ENCODE measurements at places on chromosomes 7 and 10.
A peak's percentile ranks its signal among the peaks of the same experiment; 100 is the strongest.

DNA sequence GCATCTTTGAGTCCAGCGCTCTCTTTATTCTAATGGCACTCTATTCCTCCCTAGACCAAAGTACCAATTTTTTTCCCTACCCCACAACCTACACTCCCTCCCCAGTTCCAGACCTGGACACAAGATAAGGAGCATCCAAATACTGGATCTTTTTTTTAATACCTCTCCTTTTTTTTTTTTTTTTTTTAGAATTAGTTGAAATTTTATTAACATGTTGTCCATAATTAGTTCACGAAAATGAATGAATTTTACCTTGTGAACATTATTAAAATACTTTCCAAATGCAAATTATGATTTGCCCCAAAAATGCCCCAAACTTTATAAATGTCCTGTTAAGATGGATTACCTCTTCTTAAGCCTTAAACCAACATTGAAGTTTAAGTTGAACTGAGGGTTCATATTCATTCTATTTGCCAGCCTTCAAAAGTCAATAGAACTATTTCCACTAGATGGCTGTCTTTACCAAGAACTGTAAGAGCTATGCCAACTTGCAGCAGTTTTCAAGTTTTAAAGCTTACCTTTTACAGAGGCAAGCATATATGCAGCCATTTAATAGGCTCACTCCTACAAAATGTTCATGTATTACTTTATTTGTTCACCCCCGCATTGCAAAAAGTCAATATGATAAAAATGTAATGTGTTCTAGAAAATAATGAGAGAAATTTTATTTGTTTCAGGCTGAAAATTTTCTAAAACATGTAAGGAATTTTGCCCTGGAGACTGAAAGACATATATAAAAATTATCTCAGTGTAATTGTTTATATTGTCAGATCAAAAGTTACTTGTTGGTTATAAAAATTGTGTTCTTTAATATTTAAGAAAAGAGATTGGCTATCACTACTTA lies 39.7 kb upstream of the TNKS2 start:
- no peak for DNase-seq

- DNase-seq, result no peak
These were observed 33.8 kb upstream of the AMPH start for GRCh38 chr7:38664972-38665371.

- DNase-seq, result no peak
These were observed 225.0 kb upstream of the SEMA3C start for GRCh38 chr7:81143856-81144255.

GRCh38 chr7:25029075-25029474 lies 49.1 kb upstream of the OSBPL3 start:
- no peak for DNase-seq

- no peak for DNase-seq
These were observed 14.0 kb downstream of the KNDC1 start for GRCh38 chr10:133173860-133174640.

DNA sequence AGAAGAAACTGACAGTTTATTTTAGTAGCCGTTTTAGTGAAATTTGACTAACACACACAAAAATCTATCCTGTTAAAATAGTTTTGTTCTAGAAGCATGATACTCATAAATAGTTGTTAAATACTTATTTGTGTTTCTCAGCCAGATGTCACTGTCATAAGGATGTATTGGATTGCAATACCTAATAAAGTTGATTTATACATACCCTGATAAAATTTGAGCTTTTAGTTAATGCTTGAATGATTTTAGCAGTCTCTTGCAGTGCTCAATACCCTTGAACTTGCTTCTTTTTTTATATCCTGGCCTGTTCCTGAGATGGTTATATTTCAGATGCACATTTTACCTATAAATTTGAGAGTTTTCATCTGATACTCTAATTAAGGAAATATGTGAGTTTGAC lies 10.1 kb downstream of the ING3 start:
- DNase-seq, result no peak

GRCh38 chr7:12706900-12707536 lies 19.6 kb downstream of the ARL4A start:
- DNase-seq, result no peak

- DNase-seq, result no peak
These were observed 58.9 kb upstream of the PPP1R9A start for GRCh38 chr7:94848531-94848930.

- DNase-seq, result no peak
These were observed 246.0 kb upstream of the NFE2L3 start for GRCh38 chr7:25906003-25906402.

GRCh38 chr10:70380350-70381135 lies 1.9 kb downstream of the LRRC20 start:
- DNase-seq, result no peak

DNA sequence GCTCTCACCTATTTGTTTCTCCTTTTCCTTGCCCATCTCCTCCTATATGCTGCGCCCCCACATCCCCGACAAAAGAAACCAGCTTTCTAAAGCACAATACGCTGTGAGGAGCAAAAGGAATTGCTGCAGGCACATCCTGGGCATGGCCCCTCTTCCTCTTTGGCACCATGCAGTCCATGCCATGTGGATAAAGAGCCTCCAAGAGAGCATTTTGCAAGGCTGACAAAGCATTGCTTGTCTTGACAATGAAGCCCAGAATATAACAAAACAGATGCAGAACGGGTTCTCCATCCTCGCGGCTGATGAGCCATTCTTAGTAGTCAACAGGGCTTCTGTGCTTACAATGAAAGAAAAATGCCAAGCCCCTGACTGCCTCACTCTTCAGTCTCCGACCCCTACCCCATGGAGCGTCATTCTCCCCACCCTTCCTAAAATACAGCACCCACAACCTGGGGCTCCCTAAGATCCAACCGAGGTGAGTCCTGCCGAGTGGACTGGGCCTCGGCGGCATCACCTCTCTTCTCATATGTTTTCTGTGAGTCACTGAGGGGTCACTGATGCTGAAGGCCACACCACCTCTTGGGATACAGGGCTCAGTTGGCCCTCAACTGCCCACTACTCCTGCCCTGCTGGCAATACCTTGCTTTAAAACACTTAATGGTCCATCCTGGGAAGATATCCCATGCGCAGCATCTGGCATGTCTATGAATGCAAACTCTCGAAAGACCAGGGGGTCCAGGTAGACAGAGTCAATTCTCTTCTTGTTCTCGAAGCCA lies 47.5 kb downstream of the GSDME start:
- no peak for DNase-seq

DNA sequence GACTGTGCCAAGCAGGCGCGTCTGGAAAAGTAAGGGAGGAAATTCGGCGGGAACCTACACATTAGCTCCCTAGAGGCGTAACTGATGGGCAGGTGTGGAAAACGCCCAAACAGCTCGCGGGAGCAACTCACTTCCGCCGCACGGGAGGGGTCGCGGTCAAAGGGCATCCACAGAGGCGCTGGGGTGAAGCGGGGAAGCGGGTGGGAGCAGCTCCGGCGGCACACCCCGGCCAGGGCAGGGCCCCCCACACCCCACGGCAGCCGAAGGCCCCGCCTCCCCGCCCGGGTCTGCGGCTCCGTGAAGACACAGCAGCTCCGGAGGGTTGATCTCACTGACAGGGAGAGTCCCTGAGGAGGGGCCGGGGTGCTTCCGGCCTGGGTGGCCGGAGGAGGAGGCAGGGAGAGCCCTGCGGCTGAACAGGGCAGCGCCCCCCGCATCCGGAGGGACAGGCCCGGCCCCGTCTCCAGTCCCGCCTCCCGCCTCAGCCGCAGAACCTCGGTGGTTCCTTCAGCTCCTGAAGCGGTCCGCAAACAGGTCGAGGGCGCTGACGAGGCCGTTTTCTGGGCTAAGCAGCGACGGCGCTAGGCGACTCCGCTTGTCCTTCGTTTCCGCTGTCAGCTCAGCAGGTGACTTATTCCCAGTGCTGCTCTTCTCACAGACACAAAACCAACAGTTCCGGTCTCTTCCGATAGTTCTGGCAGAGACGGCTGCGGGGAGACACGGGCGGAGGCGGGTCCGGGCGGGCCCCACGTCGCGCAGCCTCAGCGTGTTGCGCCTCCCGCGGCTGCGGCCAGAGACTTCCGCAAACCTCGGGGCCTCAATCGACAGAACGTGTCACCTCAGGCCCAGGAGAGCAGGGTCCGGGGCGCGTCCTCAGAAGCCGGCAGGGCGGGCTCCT lies 276.1 kb downstream of the DNAJB6 start:
- DNase-seq, result peak; percentile 35

DNA sequence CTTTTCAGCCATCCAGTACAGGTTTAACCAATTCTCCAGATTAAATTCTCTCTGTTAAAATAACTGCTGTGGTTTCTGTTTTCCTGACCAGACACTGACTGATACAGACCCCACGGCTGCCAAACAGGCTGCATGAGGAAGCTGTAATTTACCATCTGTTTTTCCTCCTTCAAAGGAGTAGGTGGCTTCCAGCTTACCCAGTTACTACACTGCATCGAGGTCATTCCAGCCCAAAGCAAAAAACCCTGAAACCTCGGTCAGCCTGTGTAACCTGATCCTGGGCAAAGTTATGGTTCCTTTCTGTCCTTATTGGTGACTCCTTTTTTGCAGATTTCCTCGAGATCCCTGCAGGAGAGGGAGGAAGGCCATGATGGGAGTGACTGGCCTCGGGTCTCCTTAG lies 27.9 kb upstream of the LOXL4 start:
- no peak for DNase-seq

DNA sequence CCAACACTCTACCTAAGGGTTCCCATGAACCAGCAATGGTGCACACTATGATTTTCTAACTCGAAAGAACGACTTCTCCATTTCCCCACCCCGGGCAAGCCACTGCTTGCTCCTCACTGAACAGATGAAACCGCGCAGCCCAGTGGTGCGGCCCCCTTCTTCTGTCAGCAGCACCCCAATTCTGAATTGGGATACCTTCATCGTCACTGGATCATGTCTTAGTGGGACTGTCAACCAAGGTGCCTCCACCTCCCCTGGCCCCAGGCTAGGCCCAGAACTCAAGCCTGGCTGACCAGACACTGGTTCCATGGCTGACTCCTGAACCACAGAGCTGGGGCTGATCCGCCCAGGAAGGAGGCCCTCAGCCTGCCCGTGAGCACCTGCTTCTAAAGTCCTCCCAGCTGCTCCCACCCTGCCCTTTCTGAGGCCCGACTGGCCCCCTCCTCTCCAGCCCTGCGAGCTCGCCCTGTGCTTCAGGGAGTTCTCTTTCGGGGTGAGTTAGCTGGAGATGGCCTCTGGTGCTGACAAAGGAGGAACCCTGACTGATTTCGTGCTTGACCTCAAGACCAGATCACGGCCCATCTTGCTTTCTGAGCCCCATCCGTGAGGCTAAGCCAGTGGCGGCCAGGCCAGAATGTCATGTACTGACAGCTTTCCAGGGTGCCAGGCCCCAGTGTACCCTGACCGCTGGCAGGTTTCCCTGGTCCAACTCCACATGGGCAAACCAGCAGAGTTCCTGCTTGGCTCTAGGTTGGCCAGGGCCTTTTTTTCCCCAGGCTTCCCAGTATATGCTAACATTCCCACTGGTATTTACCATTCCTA lies 44.5 kb downstream of the FAM53B start:
- DNase-seq, result no peak

GRCh38 chr7:69844264-69844868 lies 246.1 kb downstream of the AUTS2 start:
- DNase-seq, result no peak

DNA sequence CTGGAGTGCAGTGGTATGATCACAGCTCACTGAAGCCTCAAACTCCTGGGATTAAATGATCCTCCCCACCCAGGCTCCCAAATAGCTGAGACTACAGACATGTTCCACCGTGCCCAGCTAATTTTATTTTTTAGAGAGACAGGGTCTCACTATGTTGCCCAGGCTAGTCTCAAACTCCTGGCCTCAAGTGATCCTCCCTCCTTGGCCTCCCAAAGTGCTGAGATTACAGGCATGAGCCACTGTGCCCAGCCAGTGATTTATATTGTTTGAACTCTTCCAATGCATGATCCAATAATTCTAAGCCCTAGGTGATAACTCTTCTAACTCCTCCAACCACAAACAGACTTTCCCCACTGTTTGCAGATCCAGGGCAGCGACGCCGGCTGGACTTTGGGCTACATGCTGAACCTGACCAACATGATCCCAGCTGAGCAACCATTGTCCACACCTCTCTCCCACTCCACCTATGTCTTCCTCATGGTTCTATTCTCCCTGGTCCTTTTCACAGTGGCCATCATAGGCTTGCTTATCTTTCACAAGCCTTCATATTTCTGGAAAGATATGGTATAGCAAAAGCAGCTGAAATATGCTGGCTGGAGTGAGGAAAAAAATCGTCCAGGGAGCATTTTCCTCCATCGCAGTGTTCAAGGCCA lies 41.8 kb upstream of the CC2D2B start:
- no peak for DNase-seq

- no peak for DNase-seq
These were observed 53.4 kb upstream of the CYP2C18 start for GRCh38 chr10:94630017-94630688.

GRCh38 chr7:151045262-151045661 lies 3.1 kb upstream of the ASIC3 start:
- DNase-seq, result no peak

- DNase-seq, result no peak
These were observed 3.5 kb downstream of the RHOBTB1 start for GRCh38 chr10:60940446-60940845.

DNA sequence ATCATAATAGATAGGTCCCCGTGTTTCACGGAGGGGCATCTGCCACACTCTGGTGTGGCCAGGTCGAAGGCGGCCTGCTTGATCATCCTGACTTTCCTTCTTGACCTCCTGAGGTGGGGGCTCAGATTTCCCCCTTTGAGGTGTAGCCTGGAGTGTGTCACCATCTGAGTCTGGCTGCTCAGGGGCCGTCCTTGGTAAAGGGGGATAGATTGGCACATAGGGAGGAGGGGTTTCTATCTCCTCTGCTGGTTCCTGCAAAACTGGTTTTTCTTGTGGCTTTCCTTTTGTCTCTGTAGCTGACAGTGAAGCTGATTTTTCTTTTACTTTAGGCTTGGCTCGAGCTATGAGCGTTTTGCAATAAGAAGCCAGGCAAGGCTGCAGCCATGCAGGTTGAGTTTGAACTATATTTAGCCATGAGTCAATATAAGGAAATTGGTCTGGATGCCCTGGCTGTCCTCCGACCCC lies 7.1 kb upstream of the ZNF117 start:
- DNase-seq, result no peak

DNA sequence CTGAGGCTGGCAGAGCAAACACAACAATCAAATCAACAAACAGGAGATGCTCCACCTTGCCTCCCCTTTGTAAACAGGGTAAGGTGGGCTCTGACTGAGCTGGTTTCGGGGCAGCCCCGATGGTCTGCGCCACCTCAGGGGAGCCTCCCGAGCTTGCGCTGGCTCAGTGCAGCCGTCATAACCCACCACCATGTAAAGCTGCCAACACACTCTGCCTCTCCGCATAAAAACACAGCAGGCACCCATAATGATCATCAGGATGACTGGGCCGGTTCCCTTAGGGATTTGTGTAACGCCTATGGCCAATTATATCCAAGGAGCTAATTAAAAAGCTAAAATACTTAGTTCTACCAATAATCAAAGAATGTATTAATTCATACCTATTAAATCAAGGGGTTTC lies 124.5 kb downstream of the PRPF18 start:
- DNase-seq, result no peak

- DNase-seq, result no peak
These were observed 107.5 kb upstream of the ARID5B start for GRCh38 chr10:61793760-61794703.
